ENCODE measurements at places on chromosomes 7 and 10.

DNA sequence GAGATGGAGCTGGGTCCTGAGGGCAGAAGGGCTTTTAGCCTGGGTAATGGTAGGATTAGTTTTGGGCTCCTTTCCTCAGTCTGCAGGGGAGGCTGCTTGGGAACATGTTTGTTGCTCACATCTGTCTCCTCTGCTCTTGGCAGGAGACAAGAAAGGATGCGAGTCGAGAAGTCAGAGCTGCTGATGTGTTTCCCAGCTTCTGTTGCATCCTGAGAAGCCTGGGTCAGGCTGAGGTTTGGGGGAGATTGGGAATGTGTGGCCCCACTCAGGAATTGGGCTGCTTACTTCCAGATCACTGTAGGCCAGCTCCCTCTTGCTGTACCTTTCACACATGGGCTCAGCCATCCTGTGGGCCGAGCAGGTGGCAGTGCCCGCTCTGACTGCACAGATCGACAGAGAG is 79.2 kb downstream of the CCNY start:
- DNase-seq: no peak

DNA sequence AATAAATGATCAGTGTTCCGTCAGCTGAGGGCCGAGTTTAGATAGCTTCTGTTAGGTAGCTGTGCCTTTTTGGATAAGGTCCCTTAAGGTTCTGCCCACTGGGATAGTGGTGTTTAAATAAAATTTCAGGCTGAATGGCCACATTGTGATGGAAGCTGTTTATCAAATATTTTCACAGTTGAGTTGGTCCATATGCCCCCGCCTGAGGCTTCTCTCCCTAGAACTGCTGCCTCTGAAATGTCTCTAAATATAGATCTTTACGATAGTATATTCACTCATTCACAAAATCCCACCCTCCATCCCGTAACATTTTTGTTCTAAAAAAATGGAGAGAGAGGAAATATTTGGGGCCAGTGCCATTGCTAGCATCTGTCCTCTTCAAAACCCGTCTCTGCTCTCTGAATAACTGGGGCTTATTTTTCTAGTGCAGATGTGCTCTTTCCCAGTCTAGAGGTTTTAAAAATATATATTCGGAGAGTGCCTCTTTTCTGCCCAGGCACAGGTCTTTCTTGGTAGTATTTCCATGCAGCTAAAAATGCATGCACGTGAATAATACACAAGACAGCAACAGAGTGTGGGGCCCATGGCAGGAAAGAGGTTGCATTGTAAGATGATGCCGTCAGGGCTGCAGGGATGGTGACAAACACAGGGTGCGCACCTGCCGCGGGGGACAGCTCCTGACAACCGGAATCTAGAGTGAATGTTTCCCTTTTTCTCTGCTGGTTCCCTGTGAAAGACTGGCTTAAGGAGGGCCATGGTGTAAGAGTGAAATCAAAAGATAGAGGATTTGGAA is 105.4 kb upstream of the BTBD16 start:
- DNase-seq: no peak

DNA sequence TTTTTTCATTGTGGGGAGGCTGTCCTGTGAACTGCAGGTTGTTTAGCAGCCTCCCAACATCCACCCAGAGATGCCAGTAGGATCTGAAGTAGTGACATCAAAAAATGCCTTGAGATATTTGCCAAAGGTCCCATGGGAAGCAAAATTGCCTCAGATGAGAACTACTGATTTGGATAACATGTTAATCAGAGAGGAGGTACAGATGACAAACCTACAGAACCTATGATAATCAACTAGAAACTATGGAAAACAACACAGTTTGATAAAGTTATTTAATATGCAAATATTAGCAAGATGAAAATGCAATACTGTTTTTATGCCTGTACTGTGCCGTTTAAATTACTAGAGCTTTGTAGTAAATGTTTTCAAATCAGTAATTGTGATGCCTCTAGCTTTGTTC is 90.9 kb upstream of the NOBOX start:
- DNase-seq: no peak

DNA sequence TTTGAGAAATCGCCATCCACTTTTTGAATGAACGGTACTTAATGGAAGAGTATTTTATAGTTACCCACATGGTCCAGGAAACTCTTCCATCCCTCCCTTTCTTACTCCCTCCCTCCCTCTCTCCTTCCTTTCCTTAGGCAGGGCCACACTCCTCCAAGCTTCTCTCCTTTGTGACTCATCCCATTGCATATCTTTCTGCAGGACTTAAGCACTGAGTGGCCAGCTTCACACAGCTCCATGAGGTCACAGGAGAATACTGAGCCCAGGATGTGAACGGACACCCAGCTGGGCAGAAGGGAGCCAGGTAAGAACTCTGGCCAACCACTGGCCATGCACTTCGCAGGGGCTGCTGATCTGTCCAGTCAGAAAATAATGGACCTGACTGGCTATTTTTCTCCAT is 189.7 kb upstream of the ADCY1 start:
- no peak for DNase-seq

DNA sequence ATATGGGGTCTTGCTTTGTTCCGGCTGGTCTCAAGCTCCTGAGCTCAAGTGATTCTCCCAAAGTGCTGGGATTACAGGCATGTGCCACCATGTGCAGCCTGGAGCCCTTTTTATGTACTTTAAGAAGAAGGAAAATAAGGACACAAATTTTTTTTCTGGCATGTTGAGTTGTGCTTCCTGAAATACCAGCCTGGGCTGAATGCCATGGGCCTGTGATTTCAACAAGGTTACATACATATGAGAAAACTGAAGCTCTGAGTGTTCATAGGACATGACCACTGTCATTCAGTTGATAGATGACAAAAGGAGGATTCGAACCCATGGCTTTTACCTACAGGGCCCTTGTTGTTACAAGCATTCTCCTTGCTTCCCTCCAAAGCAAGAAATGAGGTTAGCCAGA is 36.1 kb downstream of the ST8SIA6 start:
- DNase-seq: no peak
